Immature natural killer cell (primary cell): ENCODE measurements at places on chromosomes 6 and 20. TPM values are rescaled to one million over a fixed set of nuclear protein-coding genes. Genes with fewer than 3 reads are reported as not detected.

C20orf202 gene
- not detected for polyA plus RNA-seq

TNF gene
- 2.1 TPM for polyA plus RNA-seq

KCNK15 gene
- polyA plus RNA-seq = not detected

CBFA2T2 gene
- polyA plus RNA-seq = 15.5 TPM

EYA2 gene
- not detected for polyA plus RNA-seq

C6orf163 gene
- polyA plus RNA-seq = not detected

MAS1 gene
- polyA plus RNA-seq = not detected

GSTA2 gene
- polyA plus RNA-seq = not detected

ATP6V1G2 gene
- not detected for polyA plus RNA-seq

HSPA1L gene
- 0.70 TPM for polyA plus RNA-seq

HLA-DRA gene
- 103 TPM for polyA plus RNA-seq

PGC gene
- not detected for polyA plus RNA-seq

CTAGE9 gene
- not detected for polyA plus RNA-seq

PRSS35 gene
- polyA plus RNA-seq = 0.30 TPM

KIAA0408 gene
- not detected for polyA plus RNA-seq

PTCRA gene
- polyA plus RNA-seq = 3.1 TPM

GABBR1 gene
- not detected for polyA plus RNA-seq

KIAA1755 gene
- not detected for polyA plus RNA-seq

JPH2 gene
- polyA plus RNA-seq = not detected

CNR1 gene
- polyA plus RNA-seq = not detected

PSORS1C1 gene
- polyA plus RNA-seq = not detected

PLA2G7 gene
- polyA plus RNA-seq = 2.2 TPM

SLC29A1 gene
- 3.0 TPM for polyA plus RNA-seq

TRIM26 gene
- 11.6 TPM for polyA plus RNA-seq

BNIP5 gene
- polyA plus RNA-seq = not detected

AGER gene
- polyA plus RNA-seq = 0.25 TPM

ANGPT4 gene
- polyA plus RNA-seq = not detected

IMPG1 gene
- not detected for polyA plus RNA-seq

CALHM4 gene
- polyA plus RNA-seq = not detected

MYO6 gene
- polyA plus RNA-seq = 0.75 TPM

PTPRT gene
- not detected for polyA plus RNA-seq

PAK5 gene
- polyA plus RNA-seq = not detected

SCGN gene
- not detected for polyA plus RNA-seq

TSBP1 gene
- not detected for polyA plus RNA-seq

CST4 gene
- not detected for polyA plus RNA-seq

ZSCAN12 gene
- polyA plus RNA-seq = 1.9 TPM

LRRC1 gene
- 2.7 TPM for polyA plus RNA-seq

SLC17A3 gene
- polyA plus RNA-seq = not detected

IPCEF1 gene
- polyA plus RNA-seq = 54.3 TPM

SLC22A1 gene
- polyA plus RNA-seq = 0.44 TPM

HLA-DOB gene
- 6.6 TPM for polyA plus RNA-seq

PRICKLE4 gene
- not detected for polyA plus RNA-seq

OXT gene
- not detected for polyA plus RNA-seq

ZKSCAN4 gene
- polyA plus RNA-seq = 5.0 TPM

SRMS gene
- polyA plus RNA-seq = not detected

LAMA2 gene
- polyA plus RNA-seq = 0.17 TPM

DLL1 gene
- polyA plus RNA-seq = 2.8 TPM

CRISP3 gene
- polyA plus RNA-seq = not detected

VWA7 gene
- 1.8 TPM for polyA plus RNA-seq

THBD gene
- polyA plus RNA-seq = 0.26 TPM

NKX2-4 gene
- polyA plus RNA-seq = not detected

GRM1 gene
- polyA plus RNA-seq = not detected

SLC18B1 gene
- 4.7 TPM for polyA plus RNA-seq

DDX43 gene
- 3.0 TPM for polyA plus RNA-seq
